ENCODE measurements at places on chromosomes 5 and 9. TPM values are rescaled to one million over a fixed set of nuclear protein-coding genes. Genes with fewer than 3 reads are reported as not detected.

Gene CMYA5
- 20.6 TPM for polyA plus RNA-seq

Gene NOXA1
- 10.9 TPM for polyA plus RNA-seq

Gene EFNA5
- polyA plus RNA-seq: 26.8 TPM

Gene STPG3
- polyA plus RNA-seq: 4.8 TPM

Gene FGFR4
- 67.6 TPM for polyA plus RNA-seq

Gene ANKRD31
- polyA plus RNA-seq: 0.47 TPM

Gene NR5A1
- polyA plus RNA-seq: not detected

Gene CREB3
- 40.4 TPM for polyA plus RNA-seq

Gene NMUR2
- polyA plus RNA-seq: 0.94 TPM

Gene HTR4
- polyA plus RNA-seq: not detected

Gene TXNDC8
- polyA plus RNA-seq: not detected

Gene IFNA13
- polyA plus RNA-seq: not detected

Gene FBN2
- 450 TPM for polyA plus RNA-seq

Gene ARL14EPL
- polyA plus RNA-seq: not detected

Gene SPATA31A3
- not detected for polyA plus RNA-seq

Gene CRB2
- polyA plus RNA-seq: 22.8 TPM

Gene ABLIM3
- polyA plus RNA-seq: 1.5 TPM

Gene TOR4A
- 5.8 TPM for polyA plus RNA-seq

Gene OTP
- polyA plus RNA-seq: not detected

Gene SPINK4
- polyA plus RNA-seq: not detected

Gene TERT
- 0.37 TPM for polyA plus RNA-seq

Gene IGFBPL1
- polyA plus RNA-seq: 0.90 TPM

Gene PCDHB2
- 3.5 TPM for polyA plus RNA-seq

Gene TMEM141
- 64.1 TPM for polyA plus RNA-seq

Gene PRRX2
- 0.98 TPM for polyA plus RNA-seq

Gene TRIM14
- polyA plus RNA-seq: 6.3 TPM

Gene FAM153A
- polyA plus RNA-seq: 0.75 TPM

Gene MRPL22
- 48.7 TPM for polyA plus RNA-seq

Gene FYB1
- polyA plus RNA-seq: 4.5 TPM

Gene TUSC1
- 19.5 TPM for polyA plus RNA-seq

Gene ADRA1B
- 0.85 TPM for polyA plus RNA-seq

Gene FCHO2
- polyA plus RNA-seq: 28.8 TPM

Gene SPINK7
- polyA plus RNA-seq: 1.1 TPM

Gene PKD2L2
- polyA plus RNA-seq: 0.20 TPM

Gene ARSB
- 20.3 TPM for polyA plus RNA-seq

Gene HACD4
- polyA plus RNA-seq: 5.1 TPM

Gene GABRA1
- polyA plus RNA-seq: 0.11 TPM

Gene SLCO4C1
- polyA plus RNA-seq: 24.0 TPM

Gene IRX1
- 30.4 TPM for polyA plus RNA-seq

Gene ISL1
- polyA plus RNA-seq: not detected

Gene ADAMTS2
- polyA plus RNA-seq: 12.6 TPM

Gene IZUMO3
- not detected for polyA plus RNA-seq

Gene MELK
- polyA plus RNA-seq: 24.7 TPM

Gene EXOSC3
- 37.0 TPM for polyA plus RNA-seq

Gene TMEM174
- polyA plus RNA-seq: 16.4 TPM

Gene SAXO1
- polyA plus RNA-seq: 0.16 TPM

Measured in left renal pelvis (tissue), 4 donors.